ENCODE measurements at places on chromosomes 7 and 10.
A peak's percentile ranks its signal among the peaks of the same experiment; 100 is the strongest.

DNA sequence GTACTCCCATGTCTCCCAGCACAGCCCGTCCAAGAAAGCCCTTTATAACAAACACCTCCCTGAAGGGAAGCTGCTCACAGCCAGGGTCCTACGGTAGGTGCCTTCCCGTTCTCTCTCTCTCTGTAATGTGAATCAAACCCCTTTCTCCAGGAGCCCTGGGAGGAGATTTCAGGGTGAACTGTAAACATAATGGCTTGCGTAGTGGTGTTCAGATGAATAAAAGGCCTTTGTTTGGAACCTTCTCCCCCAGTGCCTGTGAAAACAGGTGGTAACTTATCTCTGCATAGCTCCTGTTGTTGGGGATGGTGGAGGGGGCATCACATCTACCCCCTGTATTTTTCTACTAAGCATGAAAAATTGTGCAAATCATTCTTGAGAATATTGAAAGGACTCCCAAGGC lies 12.4 kb downstream of the CALHM2 start:
- no peak for DNase-seq

- DNase-seq: no peak
These were observed 186.1 kb downstream of the BMPER start for GRCh38 chr7:34091321-34091917.

GRCh38 chr10:97333601-97334369 lies 744 bp downstream of the FRAT2 start:
- DNase-seq: no peak

GRCh38 chr7:37732253-37732652 lies 48.7 kb downstream of the GPR141 start:
- no peak for DNase-seq

- DNase-seq: no peak
These were observed 266.1 kb downstream of the GLI3 start for GRCh38 chr7:41970941-41971340.

DNA sequence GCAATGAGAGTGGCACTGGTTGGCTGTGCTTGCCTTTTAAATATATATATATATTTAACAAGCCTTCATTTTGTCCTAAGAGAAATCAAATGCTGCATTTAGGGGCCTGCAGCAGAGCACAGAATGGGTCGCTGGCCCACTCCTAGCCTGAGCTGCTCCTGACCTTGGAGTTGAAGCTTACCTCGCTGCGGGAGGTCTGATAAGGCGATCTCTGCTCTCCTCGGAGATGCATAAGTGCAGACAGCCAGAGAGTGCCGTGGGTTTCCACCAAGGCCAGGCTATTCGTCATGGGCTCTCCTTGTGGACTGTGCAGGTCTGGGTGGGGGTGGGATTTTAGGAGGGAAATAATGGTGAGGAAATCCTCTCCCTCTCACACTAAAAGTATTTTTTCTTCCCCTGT lies 99.5 kb upstream of the IKZF1 start:
- DNase-seq: no peak

GRCh38 chr7:143413123-143413522 lies 4.5 kb upstream of the EPHA1 start:
- no peak for DNase-seq

DNA sequence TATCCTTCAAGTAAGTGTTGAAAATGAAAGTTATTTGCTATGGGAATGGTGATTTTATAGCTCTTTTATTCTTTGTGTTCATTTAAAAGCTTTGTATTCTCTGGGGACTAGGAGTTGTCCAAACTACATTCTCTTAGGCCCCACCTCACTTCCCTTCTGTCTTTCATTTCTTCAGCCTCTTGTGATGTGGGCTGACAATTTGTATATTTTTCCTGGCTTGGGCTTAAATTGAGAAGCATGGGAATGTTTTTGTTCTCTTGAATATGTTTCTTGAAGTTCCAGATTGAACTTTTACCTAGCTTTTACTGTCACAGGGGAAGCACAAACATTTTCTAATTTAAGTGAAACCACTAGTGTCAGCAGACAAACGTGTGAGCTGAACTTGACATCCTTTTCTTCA lies 27.9 kb downstream of the BBS9 start:
- DNase-seq: no peak

DNA sequence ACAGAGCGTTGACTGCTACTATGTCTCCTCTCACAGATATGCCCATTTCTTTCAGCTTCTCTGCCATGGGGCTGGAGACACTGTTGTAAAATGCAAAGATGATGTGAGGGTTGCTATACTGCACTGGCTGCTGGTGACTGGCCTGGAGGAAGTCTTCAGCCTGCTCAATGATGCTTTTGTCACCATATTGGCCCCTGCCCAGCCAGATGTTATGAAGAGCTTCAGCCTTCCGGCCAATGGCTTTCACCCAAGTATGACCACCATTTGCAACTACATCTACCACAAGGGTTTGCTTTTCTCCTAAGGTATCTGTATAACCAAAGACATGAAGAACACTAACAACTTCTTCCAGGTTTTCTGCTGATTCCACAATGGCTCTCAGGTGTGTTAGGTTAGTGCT lies 1.6 kb downstream of the C7orf25 start:
- DNase-seq: no peak

DNA sequence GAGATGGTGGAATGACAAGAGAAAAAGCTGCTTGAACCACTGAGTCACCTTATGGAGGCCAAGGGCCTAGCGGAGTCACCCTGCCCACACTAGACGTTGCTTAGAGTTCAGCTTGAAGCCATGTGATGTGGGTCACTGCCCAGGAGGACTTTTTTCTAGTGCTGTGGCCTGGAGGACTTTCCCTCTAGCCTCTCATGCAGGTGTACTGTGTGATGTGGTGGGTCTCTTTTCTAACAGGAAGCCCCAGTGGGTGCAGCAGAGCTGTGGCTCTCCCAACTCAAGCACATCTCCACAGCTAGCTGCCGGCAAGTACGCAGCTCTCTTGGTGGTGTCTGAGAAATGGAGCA lies 13.6 kb downstream of the POR start:
- no peak for DNase-seq

DNA sequence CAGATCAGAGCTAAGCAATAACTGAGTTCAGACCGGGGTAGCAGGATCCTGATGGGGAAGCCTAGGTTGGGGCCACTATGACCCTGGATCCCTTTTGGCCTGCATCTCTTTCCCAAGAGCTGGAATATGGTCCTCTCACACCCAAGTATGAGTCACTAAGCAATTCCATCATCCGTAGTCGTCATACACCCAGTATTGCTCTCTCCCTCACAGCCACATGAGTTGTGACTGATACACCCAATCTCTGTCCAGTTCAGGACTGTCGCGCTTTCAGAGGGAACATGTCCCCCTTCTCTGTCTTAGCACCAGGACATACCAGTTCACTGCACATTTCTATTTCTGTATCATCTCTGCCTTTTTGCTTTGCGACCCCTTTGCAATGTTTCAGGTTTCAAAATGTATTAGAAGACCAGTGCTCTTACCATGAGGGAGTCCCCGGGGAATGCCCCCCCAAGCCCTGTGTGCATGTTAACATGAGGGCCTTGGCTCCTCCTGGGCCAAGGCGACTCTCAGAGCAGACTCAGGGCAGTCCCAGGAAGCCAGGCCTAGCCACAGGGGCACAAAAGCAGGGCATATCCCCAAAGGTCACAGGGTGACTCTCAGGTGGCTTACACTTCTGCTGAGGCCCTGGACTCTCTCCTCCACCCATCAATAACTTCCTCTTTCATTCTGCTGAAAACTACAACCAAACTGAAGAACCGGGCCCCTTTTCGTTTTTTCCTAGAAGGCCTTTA lies 75.3 kb upstream of the SAMD8 start:
- no peak for DNase-seq

DNA sequence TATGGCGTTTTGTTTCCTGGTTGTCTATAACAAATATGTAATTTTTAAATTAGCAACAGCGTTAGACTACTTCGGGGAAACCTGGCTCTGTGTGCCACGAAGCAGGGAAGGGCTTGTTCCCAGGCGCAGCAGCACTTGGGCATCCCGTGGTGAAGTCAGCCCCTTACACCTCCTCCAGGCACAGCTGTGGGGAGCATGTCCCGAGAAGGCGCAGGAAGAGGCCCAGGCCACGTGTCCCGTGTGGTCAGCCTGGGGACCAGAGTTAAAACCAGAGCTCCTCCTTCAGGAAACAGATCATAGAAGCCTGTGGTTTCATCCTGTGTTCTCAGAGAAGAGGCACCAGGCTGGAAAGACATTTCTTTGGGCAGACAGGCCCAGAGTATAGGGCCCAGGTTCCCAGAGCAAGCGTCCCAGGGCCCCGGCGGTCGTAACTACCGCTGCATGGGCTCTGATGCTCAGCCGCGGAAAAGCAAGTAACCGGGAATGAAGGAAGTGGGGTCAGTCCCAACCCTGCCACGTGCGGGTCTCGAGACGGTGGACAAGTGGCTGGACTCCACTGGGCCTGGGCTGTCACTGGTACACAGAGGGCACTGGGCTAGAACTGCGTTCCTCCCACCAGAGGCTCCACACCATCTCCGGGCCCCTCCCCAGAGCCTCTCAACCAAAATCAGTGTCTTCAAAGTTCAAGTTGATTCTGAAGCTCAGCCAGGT lies 7.1 kb downstream of the NUDT1 start:
- no peak for DNase-seq

DNA sequence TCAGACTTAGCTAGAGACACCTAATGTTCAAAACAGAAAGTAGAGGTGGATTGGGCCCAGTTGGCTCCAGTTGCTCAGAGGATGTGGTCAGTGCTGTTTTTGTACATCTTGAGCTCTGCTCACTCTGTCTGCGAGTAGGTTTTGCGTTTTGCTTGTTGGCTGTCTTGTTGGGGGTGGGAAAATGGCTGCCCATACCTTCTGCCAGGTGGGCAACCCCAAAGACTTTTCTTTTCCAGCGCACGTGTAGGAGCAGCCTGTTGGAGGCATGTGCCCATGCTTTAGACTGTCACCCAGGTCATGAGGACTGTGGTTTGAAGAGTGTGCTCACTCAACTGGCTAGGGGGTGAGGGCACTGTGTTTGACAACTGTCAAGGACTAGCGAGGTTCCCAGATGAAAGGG lies 73.9 kb downstream of the KAT6B start:
- DNase-seq: no peak

- no peak for DNase-seq
These were observed 37.2 kb upstream of the PSMG3 start for GRCh38 chr7:1607001-1607400.

- DNase-seq: no peak
These were observed 39.6 kb downstream of the USP54 start for GRCh38 chr10:73551515-73551914.

- no peak for DNase-seq
These were observed 32.9 kb downstream of the SVOPL start for GRCh38 chr7:138668229-138668596.

DNA sequence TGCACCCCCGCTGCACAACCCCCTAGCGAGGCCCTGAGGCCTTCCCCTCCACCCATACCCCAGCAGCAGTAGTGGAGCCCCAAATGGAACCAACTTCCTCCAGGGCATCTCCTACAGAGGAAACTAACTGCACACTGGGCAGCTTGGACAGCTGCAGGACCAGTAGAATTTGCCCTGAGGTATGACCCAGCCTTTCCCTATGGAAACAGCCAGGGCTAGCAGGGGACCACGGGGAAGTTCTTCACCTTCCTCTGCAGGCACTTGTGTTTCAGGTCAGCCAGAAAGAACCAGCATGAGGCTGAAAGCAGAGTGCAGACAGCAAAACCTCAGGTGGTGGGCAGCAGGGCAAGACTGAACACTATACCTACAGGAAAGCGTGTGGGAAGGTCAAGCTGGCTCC lies 5.7 kb upstream of the EEPD1 start:
- no peak for DNase-seq

GRCh38 chr7:24899905-24900304 lies 80.1 kb downstream of the OSBPL3 start:
- DNase-seq: no peak

GRCh38 chr7:157009170-157009777 lies 1.2 kb downstream of the MNX1 start:
- DNase-seq: no peak

GRCh38 chr7:108650467-108650866 lies 80.8 kb downstream of the DNAJB9 start:
- DNase-seq: no peak

DNA sequence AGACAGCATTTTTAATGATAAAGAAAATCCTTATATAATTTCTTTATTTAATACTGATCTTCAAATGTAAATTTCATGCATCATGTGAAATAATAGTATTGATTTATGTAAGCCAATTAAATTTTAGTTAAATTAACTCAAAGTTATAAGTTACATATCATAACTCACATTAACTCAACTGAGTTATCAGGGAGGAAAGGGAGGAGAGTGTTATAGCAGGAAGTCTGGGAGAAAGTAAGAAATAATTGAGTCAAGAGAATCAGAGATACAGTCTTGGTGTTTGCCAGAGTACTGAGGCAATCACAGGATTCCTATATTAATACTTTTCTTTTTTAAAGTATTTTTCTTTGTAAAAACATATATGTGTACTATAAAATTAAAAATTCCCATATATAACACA lies 4.0 kb downstream of the BICC1 start:
- no peak for DNase-seq

- no peak for DNase-seq
These were observed 6.8 kb upstream of the MSRB2 start for GRCh38 chr10:23088609-23089008.

GRCh38 chr10:132608511-132609195 lies 71.1 kb downstream of the INPP5A start:
- DNase-seq: peak; percentile 10

DNA sequence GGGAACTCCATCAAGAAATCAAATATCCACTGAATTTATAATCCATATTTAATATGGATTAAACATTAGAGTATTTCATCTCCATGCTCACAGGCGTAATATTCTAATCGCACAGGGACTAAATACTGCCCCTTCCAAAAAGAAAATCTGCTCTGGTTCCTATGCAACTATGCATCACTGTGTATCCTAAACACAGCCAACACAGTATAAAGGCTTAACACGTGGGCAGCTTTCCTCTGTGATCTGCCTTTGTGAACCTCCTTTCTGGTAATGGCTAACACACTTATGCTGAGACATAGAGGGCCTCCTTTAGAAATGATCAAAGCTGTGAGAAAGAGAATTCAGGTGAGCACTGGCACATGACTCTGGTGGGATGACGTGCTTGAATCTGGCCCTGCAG lies 110.2 kb downstream of the RAB11FIP2 start:
- DNase-seq: no peak

GRCh38 chr10:133162178-133162909 lies 2.3 kb downstream of the KNDC1 start:
- DNase-seq: no peak

DNA sequence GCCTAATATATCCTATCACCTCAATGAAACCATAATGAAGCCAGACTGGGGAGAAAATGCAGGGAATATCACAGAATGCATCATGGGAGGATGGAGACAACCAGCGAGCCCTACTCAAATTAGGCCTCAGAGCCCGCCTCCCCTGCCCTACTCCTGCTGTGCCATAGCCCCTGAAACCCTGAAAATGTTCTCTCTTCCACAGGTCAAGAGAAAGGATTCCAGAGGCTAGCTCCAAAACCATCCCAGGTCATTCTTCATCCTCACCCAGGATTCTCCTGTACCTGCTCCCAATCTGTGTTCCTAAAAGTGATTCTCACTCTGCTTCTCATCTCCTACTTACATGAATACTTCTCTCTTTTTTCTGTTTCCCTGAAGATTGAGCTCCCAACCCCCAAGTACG lies 31.5 kb downstream of the PRSS2 start:
- DNase-seq: no peak

All from activated B cell treated with CpG ODN at 0.5 μM for 24 hours (primary cell).